ENCODE measurements at places on chromosomes 1 and 21.

GRCh38 chr1:112767646-112768045, 52.5 kb upstream of the PPM1J start:
- no peak for DNase-seq

DNA sequence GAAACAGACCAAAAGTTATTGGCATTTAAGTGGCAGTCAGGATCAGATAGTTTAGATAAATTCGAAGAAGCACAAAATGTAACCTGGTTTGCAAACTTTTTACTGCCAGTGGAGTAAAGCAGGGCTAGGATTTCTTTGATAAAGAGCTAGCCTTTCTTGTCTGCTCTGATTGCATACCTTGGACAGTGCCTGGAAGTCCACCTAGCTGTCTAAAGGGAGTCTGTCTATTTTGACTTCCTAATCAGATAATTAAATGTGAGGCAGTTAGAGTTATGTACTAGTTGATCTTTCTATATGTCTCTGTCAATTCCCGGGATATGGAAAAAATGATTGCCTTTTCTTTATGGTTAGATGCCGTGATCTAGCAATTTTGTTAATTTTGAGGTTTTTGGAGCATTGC, 4.1 kb downstream of the GPSM2 start:
- no peak for DNase-seq

GRCh38 chr1:228887101-228887500, 151.8 kb downstream of the RHOU start:
- no peak for DNase-seq

DNA sequence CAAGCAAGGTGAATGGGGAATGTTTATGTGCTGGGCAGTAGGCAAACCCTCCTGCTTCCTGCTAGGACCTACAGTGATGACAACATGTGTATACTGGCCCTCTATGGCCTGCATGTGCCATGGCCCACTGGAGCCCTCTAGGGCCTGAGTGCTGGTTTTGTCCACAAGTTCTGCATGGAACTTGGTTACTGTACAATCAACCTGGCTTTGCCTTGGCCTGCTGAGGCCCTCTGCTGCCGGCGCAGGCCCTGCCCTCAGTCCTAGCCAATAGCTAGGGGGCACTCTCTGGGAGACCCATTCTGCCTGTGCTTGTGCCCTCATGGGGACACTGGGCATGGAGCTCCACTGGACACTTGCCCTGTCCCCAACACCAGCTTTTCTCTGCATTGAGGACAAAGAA, 138.6 kb upstream of the NGF start:
- no peak for DNase-seq

- DNase-seq, result no peak
Observed at GRCh38 chr1:235113183-235113917, 15.3 kb downstream of the TOMM20 start.

DNA sequence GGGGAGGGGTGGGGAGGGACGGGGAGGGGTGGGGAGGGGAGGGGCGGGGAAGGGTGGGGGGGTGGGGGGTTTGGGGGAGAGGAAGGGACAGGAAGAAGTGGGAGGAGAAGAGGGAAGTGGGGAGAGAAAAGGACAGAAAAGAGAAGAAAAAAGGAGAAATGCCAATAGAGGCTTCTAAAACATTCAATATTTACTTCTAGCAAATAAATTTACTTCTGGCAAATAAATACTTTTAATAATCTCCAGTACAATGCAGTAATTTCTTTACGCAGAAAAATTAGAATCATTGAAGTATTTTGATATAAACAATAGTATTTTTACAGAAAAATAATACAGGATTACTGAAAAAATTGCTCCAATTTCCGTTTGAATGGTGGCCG, 9.4 kb upstream of the GPR161 start:
- DNase-seq, result no peak

DNA sequence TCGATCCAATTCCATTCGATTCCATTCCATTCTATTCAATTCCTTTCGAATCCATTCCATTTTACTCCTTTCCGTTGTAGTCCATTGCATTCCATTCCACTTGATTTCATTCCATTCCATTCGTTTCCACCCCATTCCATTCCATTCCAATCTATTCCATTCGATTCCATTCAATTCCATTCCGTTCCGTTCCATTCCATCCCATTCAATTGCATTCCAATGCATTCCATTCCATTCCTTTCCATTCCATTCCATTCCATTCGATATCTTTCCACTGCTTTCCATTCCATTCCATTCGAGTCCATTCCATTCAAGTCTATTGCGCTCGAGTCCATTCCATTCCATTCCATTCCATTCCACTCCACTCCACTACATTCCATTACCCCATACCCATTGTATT, 2568.7 kb upstream of the TPTE start:
- no peak for DNase-seq

GRCh38 chr1:5720936-5721335, 271.3 kb downstream of the NPHP4 start:
- no peak for DNase-seq

- DNase-seq, result no peak
Observed at GRCh38 chr1:221839782-221840395, 98.0 kb upstream of the DUSP10 start.

DNA sequence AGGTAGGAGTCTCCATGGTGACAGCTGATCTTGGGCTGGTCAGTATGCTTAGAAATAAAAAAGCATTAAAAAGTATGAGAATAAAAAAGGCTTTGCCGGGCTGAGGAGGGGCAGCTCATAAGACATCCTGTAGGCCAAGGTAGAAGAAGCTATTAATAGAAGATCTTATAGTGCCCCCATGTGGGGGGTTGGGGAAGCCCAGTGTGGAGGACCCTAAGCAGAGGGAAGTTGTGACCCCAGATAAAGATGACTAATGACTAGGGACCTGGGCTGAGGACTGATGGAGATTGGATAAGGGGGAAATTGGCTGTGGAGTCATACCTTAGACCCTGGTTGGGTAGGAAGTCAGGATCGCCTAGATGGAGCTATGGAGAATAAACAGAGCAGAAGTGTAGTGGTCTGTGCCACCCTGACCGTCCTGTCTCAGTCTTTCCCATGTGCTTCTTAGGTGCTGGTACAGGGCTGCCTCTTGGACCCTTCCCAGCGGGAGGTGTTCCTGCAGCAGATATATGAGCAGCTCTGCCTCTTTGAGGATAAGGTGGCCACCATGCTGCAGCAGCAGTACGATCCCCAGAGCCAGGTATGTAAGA, 25.0 kb downstream of the SZT2 start:
- DNase-seq, result peak; percentile 65

DNA sequence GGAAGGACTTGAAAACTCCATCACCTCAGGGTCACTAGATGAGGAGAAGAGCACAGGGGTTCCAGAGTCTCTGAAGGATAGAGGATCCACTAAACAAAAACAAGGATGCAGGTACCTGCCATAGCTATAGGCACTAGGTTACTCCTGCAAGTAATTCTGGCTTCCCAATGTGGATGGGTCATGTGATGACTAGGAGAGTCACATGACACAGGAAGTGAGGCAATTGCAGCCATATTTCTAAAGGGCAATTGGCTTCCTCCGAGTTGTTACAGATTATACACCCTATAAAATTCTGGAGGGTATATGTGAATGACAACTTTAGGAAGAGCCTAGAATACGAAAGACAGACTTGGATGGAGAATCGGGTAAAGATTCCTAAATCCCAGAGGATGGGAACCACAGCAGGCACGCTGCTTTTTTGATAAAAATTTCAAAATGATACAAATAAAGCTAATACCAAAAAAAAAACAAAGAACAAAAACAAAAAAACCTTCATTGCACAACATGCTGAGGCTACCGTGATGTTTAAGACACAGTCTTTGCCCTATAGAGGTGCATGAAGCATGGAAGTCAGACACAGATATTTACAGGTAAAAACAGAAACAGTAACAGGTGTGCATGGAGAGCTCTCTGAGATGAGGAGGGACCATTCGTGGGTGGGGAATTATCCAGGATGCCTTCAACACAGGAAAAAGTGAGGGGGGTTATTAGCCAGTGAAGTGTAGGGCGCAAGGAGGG, 10.5 kb downstream of the MTX1 start:
- peak; percentile 41 for DNase-seq
